A673 (cell line): ENCODE measurements at places on chromosomes 7 and 10. TPM values are rescaled to one million over a fixed set of nuclear protein-coding genes. Genes with fewer than 3 reads are reported as not detected.

GRCh38 chr10:22658745-22659410 lies 55.5 kb downstream of the PIP4K2A start:
- DNase-seq = no peak

Gene DDX56
- 119 and 147 TPM in 2 replicates for total RNA-seq

Gene NSMCE4A
- total RNA-seq = 67.2 and 71.7 TPM in 2 replicates

DNA sequence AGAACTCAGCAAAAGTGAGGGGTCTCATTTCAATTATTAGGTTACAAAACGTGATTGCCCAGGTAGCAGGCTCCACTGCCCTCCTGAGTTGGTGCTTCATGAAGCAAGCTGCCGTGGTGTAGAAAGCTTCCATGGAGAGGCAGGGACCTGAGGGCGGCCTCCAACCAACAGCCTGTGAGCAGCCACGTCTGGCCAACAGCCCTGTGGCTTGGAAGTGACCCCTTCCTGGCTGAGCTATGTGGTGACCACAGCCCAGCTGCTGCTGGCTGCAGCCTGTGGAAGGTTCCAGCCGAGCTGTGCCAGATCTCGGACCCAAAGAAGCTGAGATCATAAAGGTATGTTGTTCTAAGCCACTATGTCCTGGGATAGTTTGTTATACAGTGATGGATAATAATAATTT lies 122.5 kb upstream of the KLF6 start:
- DNase-seq = no peak

GRCh38 chr7:24971333-24972165 lies 8.4 kb downstream of the OSBPL3 start:
- no peak for DNase-seq
